AG04450 (cell line): ENCODE measurements at places on chromosomes 7 and 10.

- no peak for DNase-seq
Observed at GRCh38 chr7:8176370-8177081, 85.4 kb downstream of the ICA1 start.

- no peak for DNase-seq
Observed at GRCh38 chr7:29442146-29442545, 121.5 kb upstream of the PRR15 start.

DNA sequence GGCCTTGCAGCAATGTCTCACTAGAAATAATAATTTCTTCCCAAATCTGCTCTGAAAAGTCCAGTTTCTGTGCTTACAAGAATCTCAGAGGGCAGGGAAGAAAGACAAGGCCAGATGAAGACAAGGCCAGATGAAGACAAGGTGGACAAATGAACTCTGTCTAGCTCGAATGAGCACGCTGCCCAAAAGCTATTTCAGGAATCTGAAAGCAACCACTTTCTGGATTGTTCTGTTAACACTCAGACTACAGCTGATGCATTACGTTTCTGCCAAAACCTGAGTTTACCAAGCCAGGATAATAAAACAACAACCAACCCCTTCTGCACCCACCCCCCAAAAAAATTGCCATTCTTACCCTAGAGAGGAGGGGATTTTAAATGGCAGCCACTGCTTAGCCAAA is 1073.6 kb downstream of the SORCS3 start:
- DNase-seq: no peak

DNA sequence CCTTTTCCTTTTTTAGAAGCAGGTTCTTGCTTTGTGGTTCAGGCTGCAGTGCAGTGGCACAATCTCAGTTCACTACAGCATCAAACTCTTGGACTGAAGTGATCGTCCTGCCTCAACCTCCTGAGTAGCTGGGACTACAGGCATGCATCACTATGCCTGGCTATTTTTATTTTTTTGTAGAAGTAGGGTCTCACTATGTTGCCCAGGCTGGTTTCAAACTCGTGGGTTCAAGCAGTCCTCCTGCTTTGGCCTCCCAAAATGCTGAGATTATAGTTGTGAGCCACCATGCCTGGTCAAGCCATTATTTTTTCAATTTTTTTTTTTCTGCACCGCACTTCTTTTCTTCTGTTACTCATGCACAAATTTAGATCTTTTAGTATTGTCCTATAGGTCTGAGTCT is 154.7 kb downstream of the ADK start:
- no peak for DNase-seq

GRCh38 chr7:18655912-18656311 is 160.4 kb downstream of the HDAC9 start:
- DNase-seq: no peak

DNA sequence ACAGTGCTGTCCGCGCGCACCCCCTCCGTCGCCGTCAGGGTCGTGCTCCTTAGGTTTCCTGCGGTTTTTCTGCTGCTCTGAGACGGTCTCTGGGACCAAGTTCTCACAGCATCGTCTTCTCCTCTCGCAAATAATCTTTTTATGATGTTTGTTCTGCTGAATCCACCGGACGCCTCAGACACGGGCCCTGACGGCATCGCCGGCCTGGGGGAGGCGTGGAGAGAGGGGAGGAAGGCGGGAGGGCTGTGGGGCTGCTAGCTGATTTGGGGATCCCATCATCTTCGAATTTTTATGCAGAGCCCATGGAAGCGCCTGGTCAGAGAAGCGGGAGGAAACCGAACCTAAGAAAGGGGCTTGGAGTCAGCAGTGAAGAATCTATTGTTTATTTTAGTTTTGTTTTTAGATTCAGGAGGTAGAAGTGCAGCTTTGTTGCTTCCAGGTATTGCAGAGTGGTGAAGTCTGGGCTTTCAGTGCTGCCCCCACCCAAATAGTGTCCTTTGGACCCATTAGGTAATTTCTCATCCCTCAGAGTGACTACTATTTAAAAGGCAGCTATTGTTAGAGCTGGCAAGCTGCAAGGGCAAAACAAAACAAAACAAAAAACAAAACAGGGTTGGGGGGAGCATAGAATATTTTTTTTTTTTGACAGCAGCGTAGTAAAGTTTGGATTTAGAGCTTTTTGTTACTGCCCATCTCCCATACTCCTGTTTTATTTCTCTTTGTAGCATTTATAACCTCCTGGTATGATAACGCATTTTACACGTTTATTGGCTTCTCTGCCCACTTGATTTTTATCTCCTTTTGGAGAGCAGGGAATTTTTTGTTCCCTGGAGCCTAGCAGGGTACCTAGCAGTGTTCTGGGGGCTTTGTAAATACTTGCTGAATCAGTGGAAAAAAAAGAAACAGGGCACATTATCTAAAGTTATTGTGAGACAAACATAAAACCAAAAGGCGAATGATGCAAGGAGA is 92.6 kb downstream of the SPAG6 start:
- DNase-seq: no peak

DNA sequence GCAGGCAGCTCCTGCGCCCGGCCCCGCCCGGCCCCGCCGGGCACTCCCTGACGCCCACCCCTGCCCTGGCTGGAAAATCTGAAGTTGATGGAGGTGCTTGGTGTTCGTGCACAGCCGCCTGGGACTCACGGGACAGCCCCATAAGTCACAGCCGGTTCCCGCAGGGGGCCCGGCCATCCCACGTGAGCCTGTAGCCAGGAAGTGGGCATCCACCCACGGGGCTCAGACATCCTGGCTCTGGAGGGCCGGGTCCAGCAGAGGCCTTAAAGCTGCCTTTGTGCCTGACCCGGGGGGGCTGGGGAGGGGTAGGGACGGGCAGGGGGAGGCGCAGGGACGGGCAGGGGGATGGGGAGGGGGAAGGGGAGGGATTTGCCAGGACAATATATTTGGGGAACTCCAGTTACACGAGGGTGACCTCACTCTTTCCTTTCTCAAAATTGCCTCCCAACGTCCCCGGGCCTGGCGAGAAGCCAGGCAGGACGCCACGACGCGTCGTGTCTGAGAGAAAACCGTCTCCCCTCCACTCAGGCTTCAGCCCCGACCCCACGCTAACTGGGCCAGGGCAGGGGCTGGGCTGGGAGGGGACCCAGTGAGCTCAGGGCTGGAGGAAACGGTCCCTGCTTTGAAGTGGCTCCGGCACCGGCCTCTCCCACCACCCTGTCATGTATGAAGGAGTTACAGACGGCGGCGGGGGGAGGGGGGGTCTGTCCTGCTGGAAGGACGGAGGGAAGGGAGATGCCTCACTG is 82.1 kb upstream of the PDGFA start:
- DNase-seq: no peak

DNA sequence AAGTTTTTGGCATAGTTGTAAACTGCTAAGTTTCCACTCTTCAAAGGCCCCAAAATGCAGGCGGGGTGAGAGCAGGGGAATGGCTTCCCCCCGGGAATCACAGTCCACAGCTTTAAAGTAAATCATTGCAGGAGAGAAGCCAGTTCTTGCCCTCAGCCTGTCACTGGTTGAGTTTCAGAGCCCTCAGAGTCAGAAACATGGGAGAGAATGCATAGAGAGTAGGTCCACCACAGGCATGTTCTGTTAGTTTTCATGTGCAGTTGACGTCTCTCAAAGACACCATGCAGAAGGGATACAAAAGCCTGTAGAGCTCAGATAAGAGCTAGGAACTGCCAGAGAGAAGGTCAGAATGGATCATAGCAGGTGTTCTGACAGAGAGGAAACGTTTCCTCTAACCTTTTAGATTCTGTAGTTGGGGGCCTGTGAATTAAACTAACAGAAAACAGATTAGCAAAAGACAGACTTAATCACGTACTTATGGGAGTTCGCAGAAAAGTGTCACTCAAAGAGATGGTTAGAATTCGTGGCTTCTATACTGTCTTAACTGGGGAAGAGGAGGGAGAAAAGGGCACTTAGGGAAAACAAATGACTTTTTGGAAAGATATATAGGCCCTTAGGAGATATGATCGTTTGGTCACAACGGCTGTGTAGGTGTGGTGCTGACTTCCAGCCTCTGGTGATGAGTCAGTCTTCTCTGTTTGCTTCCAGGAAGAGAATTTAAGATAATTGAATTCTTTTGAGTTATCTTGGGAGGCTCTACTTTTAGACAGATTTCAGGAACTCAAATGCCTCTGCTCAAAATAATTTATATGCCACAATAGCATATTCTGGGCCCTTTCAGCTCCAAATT is 48.0 kb upstream of the MSRB2 start:
- no peak for DNase-seq

DNA sequence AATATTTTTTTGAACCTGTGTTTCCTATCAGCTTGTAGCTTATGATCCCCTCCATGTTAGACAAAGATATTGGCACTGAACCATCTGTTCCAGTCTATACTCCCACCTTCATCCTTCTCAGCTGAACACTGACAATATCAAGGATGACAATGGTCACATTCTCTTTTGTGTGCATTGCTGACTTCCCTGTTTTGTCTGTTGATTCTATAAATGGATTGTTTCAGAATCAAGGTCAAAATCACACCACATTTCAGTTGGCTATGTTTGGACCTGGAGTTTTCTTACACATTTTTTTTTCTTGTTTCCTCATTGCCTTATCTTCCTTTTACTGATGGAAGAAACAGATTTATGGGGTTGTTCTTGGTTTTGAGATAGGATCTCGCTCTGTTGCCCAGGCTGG is 11.3 kb upstream of the SMURF1 start:
- DNase-seq: no peak

DNA sequence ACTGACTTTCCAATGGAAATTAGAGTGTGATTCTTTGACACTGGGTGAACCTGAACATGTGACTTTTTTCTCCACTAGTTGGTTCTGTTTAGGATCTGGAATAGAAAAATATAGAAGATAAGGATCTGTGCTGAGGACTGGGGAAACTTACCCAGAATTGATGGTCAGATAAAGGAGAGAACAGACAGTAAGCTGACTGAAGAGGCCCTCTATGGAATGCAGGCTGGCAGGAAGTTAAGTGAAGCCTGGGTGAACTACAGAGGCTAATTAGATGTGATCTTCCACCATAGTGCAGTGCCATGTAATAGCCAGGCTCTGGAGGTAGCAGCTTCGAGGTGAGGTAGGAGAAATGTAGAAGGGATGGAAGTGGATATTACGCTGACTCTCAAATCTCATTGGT is 455.3 kb downstream of the PLXDC2 start:
- no peak for DNase-seq

DNA sequence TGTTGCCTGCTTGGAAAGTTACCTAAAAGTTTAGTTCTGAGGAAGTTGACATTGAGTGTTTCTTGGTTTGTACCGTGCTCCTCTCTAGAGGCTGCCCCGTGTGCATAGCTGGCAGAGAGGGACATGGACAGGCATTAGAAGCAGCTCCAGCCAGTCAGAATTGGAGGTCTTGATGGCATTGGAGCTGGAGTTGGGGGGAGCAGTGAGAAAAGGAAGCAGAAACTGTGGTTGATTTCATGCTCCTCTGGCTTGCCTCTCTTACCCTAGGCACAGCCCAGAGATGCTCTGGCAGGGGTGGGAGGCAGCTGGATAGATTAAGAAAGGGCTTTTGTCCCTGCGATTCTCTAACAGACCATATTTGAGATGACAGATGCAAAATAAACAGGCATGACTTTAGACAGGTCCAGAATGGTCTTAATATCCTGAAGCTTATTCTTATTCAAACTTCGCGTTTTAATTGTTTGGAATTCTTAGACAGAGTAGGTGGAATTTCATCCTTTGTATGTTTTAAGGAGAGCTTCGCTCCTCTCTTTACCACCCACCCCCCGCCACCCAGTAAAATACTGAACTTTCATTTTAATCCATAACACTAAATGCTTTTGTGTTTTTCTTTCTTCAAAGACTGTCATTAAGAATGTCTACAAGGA is 73.5 kb upstream of the GLCCI1 start:
- no peak for DNase-seq

DNA sequence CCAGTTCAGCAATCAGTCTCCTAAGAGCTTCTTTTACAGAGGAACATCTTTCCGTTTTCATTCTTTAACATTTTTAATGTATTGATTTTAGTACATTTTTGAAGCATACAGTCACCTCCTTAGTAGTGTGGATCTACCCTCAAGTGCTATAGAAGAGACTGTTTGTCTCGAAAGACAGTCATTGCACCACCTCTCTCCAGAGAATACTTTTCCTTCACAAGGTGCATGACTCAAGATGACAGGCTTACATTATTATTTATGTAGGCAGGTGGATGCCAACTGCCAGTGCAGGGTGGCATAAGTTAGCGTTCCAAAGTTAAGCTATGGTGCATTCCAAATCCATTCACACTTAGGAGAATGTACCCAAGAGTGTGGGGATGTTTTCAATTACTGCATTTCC is 71.8 kb downstream of the ZEB1 start:
- no peak for DNase-seq
